ENCODE measurements at places on chromosomes 2 and 18. TPM values are rescaled to one million over a fixed set of nuclear protein-coding genes. Genes with fewer than 3 reads are reported as not detected.

TSGA10 gene
- 2.8 TPM for total RNA-seq

ODC1 gene
- 227 TPM for total RNA-seq

CYS1 gene
- total RNA-seq, result 2.0 TPM

AOX1 gene
- total RNA-seq, result 23.0 TPM

PPP1R1C gene
- total RNA-seq, result 0.56 TPM

TM4SF20 gene
- not detected for total RNA-seq

CD226 gene
- 0.53 TPM for total RNA-seq

NPPC gene
- 0.26 TPM for total RNA-seq

SKA1 gene
- total RNA-seq, result 8.0 TPM

FABP1 gene
- total RNA-seq, result not detected

RTP5 gene
- not detected for total RNA-seq

NPHP1 gene
- 6.9 TPM for total RNA-seq

MYOM1 gene
- total RNA-seq, result 1.9 TPM

ACOXL gene
- not detected for total RNA-seq

BMP10 gene
- not detected for total RNA-seq

TSPYL6 gene
- not detected for total RNA-seq

TBR1 gene
- not detected for total RNA-seq

BCL11A gene
- total RNA-seq, result under 0.01 TPM

DNAJB2 gene
- total RNA-seq, result 39.4 TPM

MC5R gene
- total RNA-seq, result not detected

EVX2 gene
- total RNA-seq, result not detected

RNF103 gene
- total RNA-seq, result 18.5 TPM

RAB17 gene
- total RNA-seq, result 0.26 TPM

HNRNPLL gene
- total RNA-seq, result 37.9 TPM

PLA2R1 gene
- 50.0 TPM for total RNA-seq

MYO5B gene
- total RNA-seq, result 0.06 TPM

SERPINB8 gene
- 20.1 TPM for total RNA-seq

SERPINB10 gene
- 0.13 TPM for total RNA-seq

NEB gene
- 0.53 TPM for total RNA-seq

VWA3B gene
- not detected for total RNA-seq

SLC38A11 gene
- not detected for total RNA-seq

TANK gene
- 62.7 TPM for total RNA-seq

Data from aortic smooth muscle cell (primary cell).